ENCODE measurements at places on chromosomes 13 and 19.
A peak's percentile ranks its signal among the peaks of the same experiment; 100 is the strongest.

- no peak for DNase-seq
Measured at GRCh38 chr19:48499316-48500090, 12.1 kb downstream of the LMTK3 start.

GRCh38 chr19:2148482-2149135, 2.8 kb downstream of the AP3D1 start:
- DNase-seq = no peak

DNA sequence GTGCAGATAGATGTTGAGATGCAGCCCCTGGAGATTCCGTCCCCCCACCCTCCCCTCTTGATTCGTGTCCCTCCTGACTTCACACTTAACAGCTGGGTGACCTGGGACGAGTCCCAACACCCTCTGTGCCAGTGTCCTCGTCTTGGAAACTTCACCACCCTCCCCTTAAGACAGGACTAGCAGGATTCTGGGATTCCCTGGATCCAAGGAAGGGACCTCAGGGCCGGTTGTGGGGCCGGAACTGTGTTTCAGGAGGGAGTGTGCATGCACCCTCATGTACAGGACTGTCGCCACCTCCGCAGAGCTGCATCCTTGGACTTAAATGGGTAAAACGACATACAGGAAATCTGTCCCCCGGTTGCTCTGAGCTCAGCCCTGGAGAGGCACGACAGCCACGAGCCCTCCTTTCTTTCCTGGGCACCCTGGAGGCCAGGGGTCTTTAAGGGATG, 990 bp downstream of the MYO9B start:
- DNase-seq = no peak

GRCh38 chr19:42270346-42271044, 1.4 kb downstream of the CIC start:
- peak; percentile 76 for DNase-seq

DNA sequence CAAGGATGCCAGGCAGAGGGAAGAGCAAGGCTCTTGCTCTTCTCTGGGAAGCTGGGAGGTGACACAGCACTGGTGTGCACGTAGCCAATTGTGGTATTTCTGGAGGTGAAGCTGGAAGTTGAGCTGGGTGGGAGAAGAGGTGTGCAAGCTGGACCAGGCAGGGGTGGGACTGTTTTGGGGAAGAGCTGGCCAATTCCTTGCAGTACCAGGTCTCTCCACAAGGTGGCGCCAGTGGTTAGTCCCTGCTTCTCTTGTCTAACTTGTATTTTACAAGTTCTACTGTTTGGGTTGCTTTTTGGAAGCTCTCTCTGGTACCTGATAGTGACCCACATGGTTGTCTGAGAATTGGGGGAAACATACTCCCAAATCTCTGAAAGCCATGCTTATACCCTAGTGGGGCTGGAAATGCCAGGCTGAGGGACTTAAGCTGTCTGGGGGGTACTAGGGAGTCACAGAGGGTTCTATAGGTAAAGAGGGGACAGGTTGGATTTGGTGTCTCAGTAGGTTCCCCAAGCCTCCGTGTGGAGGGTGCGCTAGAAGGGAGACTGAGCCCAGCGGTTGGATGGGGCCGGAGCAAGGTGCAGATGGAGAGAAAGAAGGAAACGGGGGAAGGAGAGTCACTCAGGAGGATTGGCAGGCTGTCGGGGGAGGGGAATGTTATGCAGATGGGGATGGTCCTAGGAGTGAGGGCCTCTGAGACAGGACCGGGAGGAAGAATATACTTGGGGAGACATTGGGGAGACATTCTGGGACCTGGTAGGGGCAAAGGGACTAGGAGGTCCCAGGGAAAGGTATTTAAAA, 3.0 kb downstream of the HPN start:
- DNase-seq = no peak

DNA sequence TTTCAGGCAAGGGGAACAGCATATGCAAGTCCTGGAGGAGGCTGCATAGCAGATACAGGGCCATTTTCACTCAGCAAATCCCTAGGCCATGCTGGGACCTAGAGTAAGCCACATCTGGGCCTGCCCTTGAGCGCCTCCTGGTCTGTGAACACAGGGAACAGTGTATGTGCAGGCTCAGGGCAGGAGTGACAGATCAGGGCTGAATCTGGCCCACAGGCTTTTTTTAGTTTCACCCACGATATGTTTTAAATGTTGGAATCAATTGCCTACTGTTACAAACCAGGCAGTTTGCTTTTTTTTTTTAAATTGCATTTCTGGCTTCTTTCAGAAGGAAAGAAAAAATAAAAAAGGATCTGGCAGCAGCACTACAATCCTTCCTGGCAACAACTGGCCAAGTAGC, 1.5 kb upstream of the TMEM145 start:
- DNase-seq = no peak

DNA sequence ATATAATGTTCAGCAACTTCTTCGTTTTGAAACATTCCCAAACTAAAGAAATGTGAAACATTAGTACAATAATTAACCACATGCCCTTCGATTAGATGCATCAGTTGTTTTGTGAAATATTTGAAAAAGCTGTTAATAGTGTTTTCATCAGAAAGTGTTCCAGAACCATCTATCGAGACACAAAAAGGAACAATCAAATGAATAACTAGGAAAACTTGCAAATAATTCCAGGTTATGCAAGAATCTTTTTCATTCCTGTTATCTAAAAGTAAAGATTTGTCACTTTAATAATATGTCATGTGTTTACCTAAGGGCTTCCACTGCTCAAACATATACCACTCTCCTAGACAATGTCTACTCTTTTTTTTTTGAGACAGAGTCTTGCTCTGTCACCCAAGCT, 904.2 kb upstream of the MIR17HG start:
- DNase-seq = no peak

GRCh38 chr13:110168999-110169933, 137.7 kb downstream of the COL4A1 start:
- no peak for DNase-seq

DNA sequence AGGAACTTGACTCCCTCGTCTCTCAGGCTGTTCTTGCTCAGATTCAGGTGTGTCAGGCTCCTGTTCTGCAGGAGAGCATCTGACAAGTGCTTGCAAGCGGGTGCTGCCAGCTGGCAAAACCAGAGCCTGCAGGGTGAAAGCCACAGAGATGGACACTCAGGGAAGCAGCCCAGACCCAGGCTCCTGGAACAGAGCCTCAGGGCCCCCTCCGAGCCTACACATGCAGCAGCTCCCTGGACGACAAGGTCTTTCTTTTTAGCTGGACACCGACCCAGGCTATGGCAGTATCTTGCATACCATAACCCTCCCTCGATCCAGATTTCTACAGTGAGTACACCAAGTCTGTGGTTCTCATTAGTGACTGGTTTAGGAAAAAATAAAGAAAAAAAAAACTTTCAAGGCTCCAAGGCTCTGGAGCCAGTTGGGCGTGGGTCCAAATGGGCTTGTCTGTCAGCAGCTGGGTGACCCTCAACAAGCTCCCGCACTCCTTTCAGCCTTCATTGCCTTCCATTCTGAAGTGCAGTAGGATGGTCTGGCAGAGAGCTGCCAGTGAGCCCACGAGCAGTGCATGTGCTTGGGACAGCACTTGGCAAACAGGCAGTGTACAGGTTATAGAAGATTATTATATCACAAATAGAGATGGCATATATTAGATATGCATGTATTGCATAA, 29.9 kb downstream of the NLRP13 start:
- DNase-seq = no peak

DNA sequence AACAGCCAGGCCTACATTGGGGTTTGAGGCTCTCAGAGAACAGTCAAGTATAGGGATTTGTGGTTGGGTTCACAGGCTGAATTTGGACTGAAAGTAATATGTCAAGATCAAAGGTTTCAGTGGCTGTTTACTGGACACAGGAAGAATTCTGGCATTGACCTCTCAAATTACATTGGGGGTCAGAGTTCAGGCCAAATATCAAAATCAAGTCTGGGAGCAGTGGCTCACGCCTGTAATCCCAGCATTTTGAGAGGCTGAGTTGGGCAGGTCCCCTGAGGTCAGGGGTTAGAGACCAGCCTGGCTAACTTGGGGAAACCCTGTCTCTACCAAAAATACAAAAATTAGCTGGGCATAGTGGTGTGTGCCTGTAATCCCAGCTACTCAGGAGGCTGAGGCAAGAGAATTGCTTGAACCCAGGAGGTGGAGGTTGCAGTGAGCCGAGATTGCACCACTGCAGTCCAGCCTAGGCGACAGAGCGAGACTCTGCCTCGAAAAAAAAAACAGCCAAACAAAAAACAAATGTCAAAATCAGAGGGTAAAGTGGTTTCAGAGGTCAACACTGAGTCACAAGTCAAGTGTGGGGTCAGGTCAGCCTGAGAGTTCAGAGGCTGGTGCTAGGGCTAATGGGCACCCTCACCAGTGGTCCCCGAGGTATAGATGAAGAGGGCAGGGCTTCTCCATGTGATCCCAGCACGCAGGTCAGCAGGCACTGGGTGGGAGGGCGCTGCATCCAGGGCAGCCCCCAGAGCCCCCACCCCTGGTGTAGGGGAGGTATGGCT, 1.5 kb downstream of the SLC27A5 start:
- DNase-seq = no peak

DNA sequence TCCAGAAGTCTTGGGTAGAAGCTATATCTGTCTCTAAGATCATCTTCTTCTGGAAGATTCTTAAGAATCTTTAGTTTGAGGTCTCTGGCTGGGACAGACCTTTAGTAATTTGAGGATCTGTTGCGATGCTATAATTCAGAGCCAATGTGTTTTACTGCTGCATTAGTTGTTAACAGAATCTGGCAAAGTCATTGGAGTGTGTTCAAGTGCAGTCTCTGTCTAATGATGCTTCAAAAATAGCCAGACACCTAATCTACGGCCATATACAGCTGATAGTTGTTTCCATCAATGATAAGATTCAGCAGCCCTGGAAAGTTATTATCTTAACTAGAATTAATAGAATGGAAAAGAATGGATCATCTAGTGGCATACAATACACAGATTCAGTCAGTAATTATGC, 72.6 kb downstream of the CDK8 start:
- DNase-seq = no peak

GRCh38 chr19:12695096-12695495, 1.3 kb downstream of the FBXW9 start:
- DNase-seq = no peak

DNA sequence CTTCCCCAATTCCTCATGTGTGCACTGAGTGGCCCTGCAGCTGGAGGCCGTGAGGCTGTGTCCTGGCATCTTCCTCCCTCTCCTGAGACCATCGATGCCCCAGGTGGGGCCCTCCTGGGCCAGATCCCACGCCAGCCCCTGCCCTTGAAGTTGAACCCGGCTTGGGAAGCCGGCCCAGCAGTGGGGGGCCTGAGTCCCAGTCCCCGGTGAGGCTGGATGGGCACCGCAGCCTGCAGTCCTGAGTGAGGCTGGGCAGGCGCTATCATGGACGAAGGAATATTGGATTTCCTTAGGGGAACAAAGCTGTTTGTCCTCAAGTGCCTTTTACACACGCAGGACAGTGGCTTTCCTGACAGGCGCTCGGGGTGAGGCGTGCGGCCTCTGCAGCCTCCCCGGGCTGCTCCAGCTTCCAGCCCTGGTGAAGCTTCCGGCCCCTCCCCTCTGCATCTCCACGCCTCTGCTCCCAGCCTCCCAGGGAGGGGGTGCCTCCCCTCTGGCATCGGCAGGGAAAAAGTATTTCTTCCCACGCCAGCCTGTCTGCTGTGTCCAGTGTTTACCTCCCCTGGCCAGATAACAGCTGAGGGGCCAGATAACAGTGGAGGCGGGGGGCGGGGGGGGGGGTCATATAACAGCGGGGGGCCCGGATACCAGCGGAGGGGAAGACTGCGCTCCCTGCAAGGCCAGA, 159.5 kb downstream of the KDM4B start:
- no peak for DNase-seq

- DNase-seq = no peak
Measured at GRCh38 chr19:50341091-50341564, 12.0 kb upstream of the KCNC3 start.

GRCh38 chr19:23262920-23263319, 12.7 kb upstream of the ZNF724 start:
- DNase-seq = no peak

GRCh38 chr19:1468274-1468820, 10.7 kb downstream of the C19orf25 start:
- DNase-seq = no peak

DNA sequence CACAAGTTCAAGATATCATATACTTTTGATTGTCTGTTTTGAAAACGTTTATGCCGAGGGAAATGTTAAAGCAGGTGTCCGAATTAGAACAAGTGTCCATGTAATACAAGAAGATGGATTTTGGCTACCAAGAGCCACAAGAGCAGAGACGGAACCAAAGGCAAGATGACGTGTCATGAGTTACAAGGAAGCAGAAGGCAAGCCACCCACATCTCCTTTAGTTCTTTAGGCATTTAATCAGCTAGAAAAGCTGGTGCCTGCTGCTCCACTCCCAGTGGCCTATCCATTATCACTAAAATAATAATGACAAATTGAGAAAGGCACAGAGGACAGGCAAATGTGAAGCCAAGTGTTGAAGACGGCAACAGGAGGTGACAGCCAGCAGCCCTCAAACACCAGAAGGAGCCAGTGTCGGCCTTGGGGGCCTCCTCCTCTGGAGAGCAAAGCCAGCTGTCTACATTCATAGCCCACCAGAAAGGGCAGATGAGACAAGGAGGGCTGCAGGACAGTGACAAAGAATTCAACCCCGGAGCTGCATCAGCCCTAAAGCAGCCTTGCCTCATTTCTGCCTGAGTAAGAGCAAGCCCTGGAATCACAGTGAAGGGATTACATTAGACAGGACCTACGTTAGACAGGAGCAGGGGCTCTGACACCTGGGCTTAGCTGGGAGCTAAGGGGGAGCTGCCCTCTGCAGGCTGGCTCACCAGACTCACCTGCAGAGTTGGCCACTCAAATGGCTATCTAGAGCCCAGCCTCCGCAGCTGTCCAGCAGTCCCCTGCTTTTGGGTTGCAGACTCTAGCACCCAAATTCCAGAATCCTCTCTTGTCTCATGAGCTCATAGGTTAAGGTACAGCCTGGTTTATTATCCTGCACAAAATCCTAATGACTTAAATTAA, 569.9 kb downstream of the UQCRFS1 start:
- no peak for DNase-seq

DNA sequence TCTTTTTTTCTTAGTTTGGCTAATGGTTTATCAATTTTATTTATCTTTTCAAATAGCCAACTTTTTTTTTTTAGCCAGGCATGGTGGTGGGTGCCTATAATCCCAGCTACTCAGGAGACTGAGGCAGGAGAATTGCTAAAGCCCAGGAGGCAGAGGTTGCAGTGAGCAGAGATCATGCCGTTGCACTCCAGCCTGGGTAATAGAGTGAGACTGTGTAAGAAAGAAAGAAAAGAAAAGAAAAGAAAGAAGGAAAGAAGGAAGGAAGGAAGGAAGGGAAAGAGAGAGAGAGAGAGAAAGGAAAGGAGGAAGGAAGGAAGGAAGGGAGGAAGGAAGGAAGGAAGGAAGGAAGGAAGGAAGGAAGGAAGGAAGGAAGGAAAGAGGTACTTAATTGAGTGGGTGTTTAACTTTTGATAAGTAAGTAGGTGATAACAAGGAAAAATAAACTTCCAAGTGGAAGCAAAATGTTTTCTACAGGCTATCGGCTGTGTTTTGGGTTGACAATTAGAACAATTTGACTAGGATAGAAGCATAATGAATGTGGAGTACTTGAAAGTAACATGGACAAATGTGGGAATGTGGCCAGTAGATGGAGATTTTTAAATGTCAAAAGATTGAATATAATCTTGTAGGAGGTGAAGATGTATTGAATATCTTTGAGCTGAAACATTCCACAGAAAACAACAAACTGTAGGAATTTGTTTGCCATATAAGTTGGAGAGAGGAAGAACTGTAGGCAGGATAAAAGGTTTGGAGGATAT, 62.8 kb upstream of the MYO16 start:
- DNase-seq = no peak

- no peak for DNase-seq
Measured at GRCh38 chr19:23436944-23437343, 41.7 kb upstream of the ZNF91 start.
